ENCODE measurements at places on chromosomes 12 and 14.

DNA sequence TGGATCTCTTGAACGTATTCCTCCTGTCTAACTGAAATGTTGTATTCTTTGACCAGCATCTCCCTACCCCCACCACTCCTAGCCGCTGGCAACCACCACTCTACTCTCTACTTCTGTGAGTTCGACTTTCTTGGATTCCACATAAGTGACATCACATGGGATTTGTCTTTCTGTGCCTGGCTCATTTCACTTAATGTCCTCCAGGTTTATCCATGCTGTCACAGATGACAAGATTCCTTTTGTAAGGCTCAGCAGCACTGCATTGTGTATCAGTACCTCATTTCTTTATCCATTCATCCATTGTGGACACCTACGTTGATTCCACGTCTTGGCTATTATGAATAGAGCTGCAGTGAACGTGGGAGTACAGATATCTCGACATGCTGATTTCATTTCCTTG lies 10.5 kb downstream of the PRKAB1 start:
- no peak for DNase-seq

DNA sequence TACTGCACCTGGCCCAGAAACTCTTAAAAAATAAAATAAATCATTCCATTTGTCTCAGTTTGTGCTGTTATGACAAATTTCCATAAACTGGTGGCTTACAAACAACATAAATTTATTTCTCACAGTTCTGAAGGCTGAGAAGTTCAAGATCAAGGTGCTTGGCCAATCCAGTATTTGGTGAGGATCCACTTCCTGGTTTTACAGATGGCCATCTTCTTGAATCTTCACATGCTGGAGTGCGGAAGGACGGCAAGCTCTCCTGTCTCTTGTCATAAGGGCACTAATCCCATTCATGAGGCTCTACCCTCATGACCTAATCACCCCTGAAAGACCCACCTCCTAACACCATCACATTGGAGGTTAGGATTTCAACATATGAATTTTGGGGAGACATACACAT lies 29.9 kb upstream of the MYBPC1 start:
- DNase-seq = no peak

- DNase-seq = no peak
These were observed 17.8 kb downstream of the GUCY2C start for GRCh38 chr12:14678547-14679150.

GRCh38 chr14:98200601-98201000 lies 1071.4 kb downstream of the BCL11B start:
- DNase-seq = no peak

DNA sequence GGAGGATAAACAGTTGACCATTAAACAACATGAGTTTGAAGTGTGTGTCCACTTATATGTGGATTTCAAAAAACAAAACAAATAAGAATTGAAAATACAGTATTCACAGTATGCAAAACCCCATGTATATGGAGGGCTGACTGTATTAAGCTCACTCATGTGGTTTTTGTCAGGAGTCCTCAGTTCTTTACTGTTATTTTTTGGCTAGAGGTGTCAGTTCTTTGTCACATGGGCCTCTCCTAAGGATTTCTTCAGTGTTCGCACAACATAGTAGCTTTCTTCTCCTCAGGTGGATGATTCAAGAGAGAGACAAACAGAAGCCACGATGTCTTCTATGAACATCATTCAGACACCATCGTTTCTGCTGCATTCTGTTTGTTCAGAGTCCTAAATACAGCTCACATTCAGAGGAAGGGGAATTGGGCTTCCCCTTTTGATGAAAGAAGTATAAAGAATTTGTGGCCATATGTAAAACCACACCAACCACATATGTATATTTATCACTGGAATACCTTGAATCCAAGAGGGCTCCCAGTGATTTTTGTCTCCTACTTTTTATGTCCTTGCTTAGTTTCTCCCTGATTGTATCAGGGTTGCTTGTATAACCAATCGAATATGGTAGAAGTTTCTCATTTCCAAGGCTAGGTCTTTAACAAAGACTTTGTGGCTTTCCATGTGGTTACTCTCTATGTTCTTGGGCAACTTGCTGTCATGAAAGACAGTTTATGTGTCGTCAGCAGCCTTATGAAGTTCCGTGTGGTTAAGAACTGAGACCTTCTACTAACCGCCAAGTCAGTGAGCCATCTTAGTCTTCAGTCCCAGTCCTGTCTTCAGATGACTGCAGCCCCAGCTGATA lies 18.9 kb downstream of the MNAT1 start:
- DNase-seq = peak; percentile 67

- no peak for DNase-seq
These were observed 1796.3 kb upstream of the FLRT2 start for GRCh38 chr14:83733670-83734069.

GRCh38 chr12:114774699-114775098 lies 90.7 kb upstream of the TBX3 start:
- DNase-seq = no peak

DNA sequence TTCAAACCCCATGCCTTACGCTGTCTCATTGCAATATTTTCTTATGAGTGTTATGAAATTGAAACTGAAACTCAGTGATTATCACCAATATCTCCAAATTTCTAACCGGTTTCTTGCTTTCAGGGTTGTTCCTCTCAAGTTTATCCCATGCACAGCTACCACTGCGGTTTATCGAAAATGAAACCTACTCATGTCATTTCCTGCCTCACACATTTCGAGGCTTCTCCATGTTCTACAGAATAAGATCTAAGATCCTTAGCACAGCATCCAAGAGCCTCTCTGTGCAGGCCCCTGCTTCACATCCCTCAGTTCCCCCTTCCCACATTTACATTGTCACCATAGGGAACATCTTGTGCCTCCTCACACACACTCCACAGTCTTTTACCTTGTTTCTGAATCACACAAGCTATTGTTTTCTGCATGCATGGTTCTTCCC lies 45.5 kb upstream of the FAR2 start:
- DNase-seq = peak; percentile 46

DNA sequence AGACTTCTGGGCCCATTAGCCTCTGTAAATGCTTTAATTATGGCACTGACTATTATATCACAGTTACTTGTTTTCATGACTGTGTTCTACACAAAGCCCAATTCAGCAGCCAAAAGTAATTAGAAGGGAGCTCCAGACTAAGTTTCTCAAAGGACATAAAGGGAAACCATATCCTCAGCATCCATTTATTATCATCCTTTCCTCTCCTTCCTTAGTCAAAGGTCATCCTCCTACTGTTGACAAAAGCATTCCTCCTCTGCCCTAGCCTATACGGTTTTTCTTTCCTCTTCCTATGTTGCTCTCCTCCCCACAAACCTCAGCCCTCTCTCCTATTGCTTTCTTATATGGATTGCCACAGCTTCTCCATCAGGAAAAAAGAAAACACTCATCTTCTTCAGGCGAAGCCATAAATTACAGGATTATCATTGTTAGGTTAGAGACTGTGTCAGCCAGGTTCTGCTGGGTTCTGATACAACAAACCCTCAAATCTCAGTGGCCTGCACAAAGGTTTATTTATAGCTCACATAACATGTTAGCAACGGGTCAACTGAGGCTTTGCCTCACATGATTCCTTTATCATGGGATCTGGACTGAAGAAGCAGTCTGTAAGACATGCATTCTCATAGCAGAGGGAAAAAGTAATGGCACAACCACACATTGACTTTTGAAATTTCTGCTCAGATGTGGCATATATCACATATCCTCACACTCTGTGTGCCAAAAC lies 207.2 kb downstream of the SLC5A8 start:
- no peak for DNase-seq

DNA sequence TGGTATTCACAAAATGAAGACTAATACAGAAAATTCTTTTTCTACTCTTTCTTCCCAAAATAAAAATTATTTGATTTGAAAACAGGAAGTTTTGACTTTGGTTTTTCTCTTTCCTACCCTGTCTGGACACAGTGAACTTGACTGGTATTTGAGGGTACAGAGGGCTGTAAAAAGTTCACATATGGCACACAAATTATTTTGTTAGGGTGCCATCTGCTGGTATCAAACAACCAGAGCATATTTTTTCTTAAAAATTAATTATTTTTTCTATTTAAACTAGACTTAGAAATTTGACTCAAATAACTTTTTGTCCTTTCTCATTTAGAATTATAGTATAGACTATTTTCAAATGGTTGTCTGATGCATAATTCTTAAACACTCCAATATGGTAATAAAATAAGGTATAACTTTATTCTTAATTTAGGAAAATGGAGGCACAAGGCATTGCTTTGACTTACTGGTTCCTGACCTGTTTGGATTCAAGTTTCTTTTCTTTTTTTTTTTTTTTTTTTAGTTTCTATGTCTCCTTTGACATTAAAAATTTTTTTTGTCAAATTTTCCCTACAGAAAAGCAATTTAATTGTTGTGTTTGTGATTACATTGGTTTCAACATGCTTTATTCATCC lies 390.6 kb downstream of the PRKD1 start:
- DNase-seq = no peak

DNA sequence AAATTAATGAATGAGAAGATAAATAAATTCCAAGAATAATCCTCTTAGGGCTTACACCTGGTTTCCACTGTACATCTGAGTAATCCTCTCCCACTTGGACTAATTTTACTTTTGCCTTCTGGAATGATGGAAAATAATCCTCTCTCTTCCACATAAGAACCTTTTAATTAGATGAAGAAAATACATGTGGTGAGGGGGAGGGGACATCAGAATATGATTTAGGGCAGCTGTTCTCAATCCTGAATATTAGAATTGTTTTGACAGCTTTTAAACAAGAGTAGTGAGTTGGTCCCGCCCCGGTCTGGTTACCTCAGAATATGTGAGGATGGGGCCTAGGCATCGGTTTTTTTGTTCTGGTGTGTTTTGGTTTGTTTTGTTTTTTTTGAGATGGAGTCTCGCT lies 51.5 kb downstream of the HECTD4 start:
- no peak for DNase-seq

GRCh38 chr12:57154076-57154475 lies 6.7 kb upstream of the LRP1-AS start:
- DNase-seq = no peak
